ENCODE measurements at places on chromosomes 6 and 20.

GRCh38 chr20:48921883-48922820 lies 641 bp downstream of the ARFGEF2 start:
- DNase-seq = peak; percentile 65

DNA sequence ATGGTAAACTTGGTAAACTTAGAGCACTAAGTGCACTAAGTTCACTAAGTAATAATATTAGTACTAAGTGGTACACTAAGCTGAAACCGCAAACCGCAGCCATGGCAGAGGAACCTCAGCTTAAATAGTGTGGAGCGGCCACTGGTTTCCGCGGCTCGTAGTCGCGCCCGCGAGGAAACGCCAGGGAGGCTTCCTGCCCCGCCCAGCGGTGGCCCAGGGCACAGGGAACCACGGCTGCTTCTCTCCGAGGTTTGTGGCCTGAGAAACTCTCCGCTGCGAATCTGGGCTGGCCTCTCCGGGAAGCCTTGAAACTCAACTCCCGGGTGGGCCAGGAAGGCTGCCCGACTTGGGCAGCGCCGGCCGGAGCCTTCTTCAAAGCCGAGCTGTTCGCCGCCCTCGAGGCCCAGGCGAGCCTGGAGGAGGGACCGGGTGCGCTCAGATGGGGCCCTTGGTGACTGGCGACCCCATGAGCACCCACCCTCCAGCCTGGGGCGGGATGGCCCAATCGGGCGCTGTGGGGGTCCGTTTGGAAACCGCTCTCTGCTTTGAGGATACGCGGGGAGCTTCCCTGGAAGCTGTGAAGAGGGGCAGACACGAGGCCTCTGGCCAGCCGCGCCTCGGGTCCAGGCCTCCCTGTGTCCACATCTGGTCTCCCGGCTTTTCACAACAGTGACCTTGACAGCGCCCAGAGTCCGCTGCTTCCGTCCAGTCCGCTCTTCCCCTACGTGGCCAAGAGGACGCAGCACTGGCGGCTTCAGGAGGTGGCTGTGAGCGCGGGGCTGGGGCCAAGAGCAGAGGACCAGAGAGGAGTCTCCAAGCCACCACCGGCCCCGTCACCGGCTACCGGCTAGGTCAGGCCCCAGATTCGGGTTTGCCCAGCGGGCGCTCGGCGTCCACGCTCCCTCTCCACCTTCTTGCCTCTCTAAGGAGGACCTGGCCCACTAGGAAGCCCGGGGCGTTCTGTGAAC lies 25.4 kb upstream of the HLA-E start:
- peak; percentile 65 for DNase-seq

DNA sequence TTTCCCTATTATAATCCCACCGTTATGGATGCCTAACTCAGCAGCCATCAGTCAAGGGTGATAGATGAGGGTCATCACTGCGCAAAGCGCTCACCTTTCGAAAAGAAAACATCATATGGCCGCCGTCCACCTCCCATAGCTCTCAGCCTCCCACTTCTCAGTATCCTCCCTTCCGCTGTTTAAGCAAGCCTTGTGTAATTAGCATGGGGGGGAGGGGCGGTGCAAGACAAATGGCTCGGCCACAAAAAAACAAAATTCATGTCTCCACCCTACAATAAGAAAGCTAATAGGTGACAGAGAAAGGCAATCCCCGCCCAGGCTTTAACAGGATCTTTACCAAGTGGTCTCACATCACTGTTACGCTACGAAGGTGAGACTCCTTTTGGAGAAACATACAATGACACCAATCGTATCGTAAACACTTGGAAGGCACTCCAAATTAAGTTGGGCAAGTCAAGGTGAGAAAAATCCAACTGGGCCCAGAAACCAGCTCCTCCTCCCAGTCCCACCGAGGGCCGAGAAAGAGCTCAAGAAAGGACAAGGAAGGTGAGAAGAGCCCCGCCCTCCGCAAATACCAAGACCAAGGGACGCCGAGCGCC lies 645 bp downstream of the DDX39B start:
- no peak for DNase-seq

- no peak for DNase-seq
Measured at GRCh38 chr6:40762981-40763380, 175.8 kb upstream of the LRFN2 start.

GRCh38 chr20:382291-383115 lies 1.9 kb downstream of the TRIB3 start:
- no peak for DNase-seq

GRCh38 chr6:54533567-54533966 lies 225.3 kb downstream of the TINAG start:
- no peak for DNase-seq

DNA sequence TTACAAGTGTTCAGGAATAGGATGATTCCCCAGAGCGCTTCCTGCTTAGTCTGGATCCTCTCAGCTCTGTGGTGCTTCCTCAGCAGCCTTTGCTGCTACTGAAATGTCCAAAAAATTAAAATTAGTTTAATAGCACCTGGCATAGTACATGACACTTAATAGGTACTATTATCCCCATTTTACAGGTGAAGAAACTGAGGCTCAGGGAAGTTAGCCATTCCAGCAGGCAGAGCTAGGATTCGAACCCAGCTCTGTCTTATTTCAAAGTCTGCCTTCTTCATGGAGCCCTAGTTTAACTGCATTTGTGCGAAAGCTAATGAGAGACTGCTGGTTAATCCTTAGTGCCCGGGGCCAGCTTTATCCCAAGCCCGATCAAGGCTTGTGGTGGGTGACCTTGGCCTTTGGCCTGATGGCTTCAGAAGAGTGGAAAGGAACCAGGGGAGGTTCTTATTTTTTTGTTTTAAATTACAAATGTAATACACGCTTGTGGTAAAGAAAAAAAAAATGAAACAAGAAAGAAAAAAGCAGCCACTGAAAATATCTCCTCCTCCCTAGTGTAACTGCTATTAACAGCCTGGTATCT lies 30.1 kb downstream of the TOX2 start:
- no peak for DNase-seq

DNA sequence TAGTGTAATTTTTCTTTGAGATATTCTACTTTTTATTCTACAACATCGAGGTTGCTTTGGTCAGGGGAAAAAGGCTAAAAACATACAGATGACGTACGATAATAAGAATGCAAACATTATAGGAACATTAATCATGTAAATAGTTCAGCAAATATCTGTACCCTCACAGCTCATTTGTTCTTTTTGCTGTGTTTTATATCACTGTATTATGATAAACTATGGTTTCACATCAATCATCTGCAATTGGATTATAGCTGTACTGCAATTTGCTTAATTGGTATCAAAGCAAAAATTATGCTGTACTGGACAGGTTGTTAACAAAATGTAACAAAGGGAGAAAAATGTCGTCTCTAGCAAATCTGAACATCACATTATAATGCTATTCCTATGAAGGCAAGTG lies 597.1 kb downstream of the EPHA7 start:
- no peak for DNase-seq

- peak; percentile 91 for DNase-seq
Measured at GRCh38 chr6:170295510-170296422, 4.9 kb upstream of the DLL1 start.

DNA sequence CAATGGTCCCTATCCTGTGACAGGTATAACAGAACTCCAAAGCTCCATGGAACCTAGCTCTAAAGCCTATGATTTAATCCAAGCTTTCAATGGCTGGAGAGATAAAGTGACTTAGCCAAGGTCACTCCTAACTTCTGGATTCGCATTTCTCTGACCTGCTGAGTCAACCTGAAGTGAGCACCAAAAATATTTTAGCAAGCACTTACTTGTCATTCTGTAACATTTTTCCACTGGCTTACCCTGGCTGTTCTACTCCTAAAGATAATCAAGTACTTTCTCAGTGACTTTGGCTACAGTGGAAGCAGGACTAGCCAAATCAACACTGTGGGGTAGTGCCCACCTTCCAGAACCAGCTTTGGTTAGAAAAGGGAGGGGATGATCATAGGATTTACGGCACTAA lies 188.3 kb downstream of the OGFRL1 start:
- DNase-seq = no peak

GRCh38 chr20:40279390-40279789 lies 409.6 kb downstream of the MAFB start:
- no peak for DNase-seq

- DNase-seq = no peak
Measured at GRCh38 chr6:157033428-157034140, 256.4 kb downstream of the ARID1B start.

GRCh38 chr6:158048589-158048988 lies 66.9 kb downstream of the SYNJ2 start:
- no peak for DNase-seq

DNA sequence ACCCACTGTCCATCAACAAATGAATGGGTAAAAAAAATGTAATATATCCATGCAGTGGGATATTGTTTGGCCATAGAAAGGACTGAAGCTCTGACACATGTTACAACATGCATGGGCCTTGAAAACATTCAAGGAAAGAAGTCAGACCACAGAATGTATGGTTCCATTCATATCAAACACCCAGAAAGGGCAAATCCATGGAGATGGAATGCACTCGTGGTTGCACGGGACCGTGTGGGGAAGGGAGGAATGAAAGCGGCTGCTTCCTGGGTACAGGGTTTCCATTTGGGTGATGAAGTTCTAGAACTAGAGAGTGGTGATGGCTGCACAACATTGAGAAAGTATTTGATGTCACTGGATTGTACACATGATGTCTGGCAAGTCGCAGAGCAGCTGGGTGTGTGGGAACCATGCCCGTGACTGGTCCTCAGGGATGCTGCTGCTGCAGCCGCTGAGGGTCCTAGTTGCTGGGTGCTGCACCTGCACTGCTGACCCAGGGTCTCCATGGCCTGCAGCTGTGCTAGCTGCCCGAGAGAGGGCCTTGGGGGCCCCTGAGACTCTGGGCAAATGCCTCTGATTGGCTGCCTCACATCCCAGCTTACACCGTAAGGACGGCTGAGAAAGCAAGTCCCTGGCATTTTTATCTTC lies 220.3 kb downstream of the NRN1 start:
- no peak for DNase-seq

DNA sequence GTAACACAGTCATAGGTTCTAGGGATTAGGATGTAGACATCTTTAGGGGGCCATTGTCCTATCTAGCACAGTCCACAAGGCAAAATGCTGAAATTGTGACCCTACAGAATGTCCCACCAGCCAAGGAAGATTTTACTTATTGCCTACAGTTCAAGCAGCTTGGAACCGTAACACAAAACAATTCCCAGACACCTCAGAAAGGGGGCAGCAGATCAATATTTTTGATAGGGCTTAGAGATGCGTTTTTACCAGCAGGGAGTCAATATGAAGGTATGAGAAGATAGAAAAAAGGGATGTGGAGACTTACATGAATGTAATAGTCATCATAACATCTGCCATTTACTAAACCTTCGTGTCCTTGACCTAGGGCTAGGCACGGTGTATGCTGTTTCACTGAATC lies 81.0 kb downstream of the TMEM170B start:
- DNase-seq = no peak
